NAMALWA (cell line): ENCODE measurements at places on chromosomes 5 and 9.

- no peak for DNase-seq
These were observed 38.5 kb downstream of the CYSTM1 start for GRCh38 chr5:140213370-140213983.

- no peak for DNase-seq
These were observed 33.9 kb upstream of the JMY start for GRCh38 chr5:79202076-79202475.

- peak; percentile 64 for DNase-seq
These were observed 15.5 kb upstream of the HSD17B3 start for GRCh38 chr9:96317335-96317980.

- peak; percentile 52 for DNase-seq
These were observed 1.1 kb downstream of the HEXB start for GRCh38 chr5:74685979-74686631.

- DNase-seq: no peak
These were observed 11.2 kb downstream of the RCL1 start for GRCh38 chr9:4803670-4804530.

- DNase-seq: no peak
These were observed 52.5 kb downstream of the CXXC5 start for GRCh38 chr5:139700711-139701055.

DNA sequence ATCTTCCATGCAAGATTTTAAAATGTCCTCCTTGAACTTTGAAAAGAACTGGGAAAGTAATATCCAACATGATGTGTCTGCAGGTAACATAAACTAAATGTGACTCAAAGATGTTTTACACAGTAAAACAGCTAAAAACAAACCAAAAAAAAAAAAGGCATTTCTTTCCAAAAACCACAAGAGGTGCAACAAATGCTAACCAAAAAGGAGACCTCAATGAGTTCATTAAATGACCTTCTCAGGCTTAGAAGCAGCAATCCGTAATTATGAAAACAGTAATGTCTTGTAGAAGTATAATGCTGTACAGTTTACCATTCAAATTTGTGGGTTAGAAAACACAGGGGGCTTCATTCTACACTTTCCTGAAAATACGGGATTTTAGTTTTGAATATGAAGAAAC is 2.5 kb downstream of the RNF145 start:
- DNase-seq: peak; percentile 34

- no peak for DNase-seq
These were observed 11.5 kb upstream of the CPLX2 start for GRCh38 chr5:175859916-175860315.

GRCh38 chr5:69167929-69168328 is 979 bp downstream of the CCNB1 start:
- no peak for DNase-seq

DNA sequence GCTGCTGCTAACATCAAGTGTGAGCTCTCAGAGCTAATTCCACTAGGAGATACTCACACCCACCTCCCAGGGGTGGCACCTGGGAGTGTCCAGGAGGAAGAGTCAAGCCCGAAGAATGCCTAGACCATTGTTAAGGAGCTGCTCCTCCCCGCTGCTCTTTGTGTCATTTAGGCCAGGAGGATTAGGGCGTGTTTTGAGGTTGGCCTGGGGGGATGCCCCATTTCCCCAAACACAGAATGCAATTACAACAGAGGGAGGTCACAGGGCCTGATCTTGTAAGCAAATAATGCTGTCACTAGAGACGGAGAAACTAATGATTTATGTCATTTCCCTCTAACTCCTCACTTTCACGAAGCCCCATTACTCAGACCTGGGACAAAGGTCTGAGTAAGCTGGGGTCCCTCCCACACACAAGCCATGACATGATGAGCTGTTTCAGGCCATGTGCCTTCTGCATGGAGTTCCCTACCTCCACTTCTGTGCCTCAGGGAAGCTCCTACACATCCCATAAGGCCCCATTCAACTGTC is 312.5 kb downstream of the ACTL7B start:
- DNase-seq: no peak

DNA sequence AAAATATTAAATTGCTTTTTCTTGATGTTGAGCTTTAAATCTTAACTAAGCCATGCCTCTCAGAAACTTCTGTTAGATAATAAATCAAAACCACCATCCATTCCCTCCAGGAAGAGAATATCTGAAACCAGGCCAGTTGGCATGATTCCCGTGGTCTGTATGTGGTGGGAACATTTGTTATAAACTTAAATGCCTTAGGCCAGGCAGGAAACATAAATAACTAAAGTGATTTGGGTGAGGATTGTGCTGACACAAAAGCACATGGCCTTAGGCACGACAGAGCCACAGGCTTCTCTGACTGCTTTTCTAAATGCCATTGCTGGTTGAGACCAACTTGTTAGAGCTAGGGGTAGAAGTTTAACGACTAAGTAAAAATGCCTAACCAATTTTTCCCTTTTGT is 255.9 kb downstream of the GABRG2 start:
- no peak for DNase-seq

- DNase-seq: no peak
These were observed 92.4 kb upstream of the PRRC1 start for GRCh38 chr5:127425037-127425436.
